ENCODE measurements at places on chromosomes 2 and 18.

- peak; percentile 80 for DNase-seq
These were observed 734.2 kb upstream of the CHAC2 start for GRCh38 chr2:53033411-53033810.

DNA sequence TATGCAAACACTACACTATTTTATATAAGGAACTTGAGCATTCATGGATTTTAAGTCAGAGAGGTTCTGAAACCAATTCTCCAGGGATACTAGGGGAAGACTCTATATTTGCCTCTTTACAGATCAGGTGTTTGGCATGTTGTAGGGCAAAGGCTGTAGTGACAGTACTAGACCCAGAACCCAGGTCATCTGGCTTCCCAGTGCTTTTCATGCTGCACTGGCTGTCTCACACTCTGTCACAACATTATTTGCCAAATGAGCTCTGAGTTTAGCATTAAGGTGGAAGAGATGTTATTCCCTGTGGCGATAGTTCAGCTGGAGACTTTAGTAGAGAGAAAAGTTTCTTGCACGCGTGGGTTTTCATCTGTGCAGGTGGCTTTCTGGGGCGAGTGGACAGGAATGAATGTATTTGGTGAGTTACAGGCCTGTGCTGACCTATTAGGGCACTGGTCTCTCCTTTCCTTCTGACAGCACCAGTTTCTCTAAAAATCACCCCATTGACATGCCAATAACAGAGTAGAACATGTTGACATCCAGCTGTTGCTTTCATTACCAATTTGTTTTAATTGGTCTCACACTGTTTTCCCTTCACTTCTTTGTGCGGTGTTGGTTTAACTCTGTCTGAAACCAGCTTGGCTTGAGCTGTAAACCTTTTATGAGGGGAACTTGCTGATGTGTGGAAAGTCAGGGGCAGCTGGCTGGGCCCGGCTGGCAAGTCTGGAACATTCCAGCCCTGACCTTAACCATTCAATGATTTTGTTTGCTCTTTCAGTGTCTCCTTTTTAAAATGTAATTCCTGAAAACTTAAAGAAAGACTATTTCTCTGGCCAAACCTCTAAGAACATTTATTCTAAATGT lies 643.0 kb upstream of the FAM98A start:
- no peak for DNase-seq

GRCh38 chr2:97706708-97707345 lies 6.5 kb upstream of the ZAP70 start:
- no peak for DNase-seq

GRCh38 chr2:72144274-72144631 lies 3.4 kb downstream of the CYP26B1 start:
- no peak for DNase-seq

GRCh38 chr2:15965564-15966019 lies 25.2 kb downstream of the MYCN start:
- no peak for DNase-seq

DNA sequence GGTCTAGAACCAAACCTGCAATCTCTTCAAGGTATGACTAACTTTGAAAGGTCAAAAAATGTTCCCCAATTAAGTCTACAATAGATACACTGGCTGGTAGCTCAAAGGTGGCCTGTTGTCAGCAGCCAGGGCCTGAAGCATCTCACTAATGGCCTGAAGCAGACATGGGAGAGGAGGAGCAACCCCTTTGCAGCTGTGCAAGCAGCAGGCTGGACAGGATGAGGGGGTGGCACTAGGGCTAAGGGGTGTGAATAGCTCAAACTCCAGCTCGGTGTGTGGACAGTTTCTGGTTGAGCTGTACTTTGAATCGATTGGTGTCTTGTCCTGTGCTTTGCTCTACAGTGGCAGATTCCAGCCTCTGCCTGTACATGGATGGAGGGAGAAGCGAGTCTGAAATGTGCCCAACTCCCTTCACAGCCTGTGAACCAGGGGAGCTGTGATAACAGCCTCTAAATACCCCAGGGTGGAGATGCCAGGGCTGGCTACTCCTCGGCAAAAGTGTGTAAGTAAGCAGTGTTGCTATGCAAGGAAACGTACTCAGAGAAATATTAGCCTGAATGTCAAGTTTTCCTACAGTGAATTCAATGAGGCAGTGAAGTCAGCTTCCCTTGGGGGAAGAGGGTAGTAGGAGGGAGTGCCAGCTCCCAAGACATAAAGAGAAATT lies 34.7 kb upstream of the DTNB start:
- DNase-seq = no peak

Data from fibroblast of skin of abdomen (primary cell).